ENCODE measurements at places on chromosomes 13 and 19.

- peak; percentile 77 for DNase-seq
Observed at GRCh38 chr13:27362064-27362751, 62.2 kb upstream of the GTF3A start.

- DNase-seq: no peak
Observed at GRCh38 chr19:58554494-58555368, at the start of gene CHMP2A. Gene CHMP2A, minus strand, starts transcription at chr19:58555105. Its CDS starts 893 bp downstream, at chr19:58554212.

- peak; percentile 66 for DNase-seq
Observed at GRCh38 chr13:25114220-25114619, 18.3 kb downstream of the PABPC3 start.

DNA sequence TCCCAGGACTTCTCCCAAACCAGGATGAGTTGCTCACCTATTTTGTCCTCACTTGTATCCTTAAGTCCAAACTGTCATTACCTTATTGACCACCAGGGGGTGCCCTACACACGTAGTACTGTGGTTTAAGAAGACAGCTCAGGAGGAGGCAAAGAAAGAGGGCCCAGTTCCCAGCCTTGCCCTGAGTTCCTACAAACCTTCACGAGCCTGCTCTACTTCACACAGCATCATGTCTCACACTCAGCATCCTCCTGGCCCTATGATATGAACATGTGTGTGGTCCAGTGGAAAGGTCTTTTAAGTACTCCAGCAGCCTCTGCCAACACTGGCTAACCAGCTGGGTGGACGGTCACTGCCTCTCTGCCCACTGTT is 8.1 kb upstream of the ZNF784 start:
- DNase-seq: peak; percentile 94

DNA sequence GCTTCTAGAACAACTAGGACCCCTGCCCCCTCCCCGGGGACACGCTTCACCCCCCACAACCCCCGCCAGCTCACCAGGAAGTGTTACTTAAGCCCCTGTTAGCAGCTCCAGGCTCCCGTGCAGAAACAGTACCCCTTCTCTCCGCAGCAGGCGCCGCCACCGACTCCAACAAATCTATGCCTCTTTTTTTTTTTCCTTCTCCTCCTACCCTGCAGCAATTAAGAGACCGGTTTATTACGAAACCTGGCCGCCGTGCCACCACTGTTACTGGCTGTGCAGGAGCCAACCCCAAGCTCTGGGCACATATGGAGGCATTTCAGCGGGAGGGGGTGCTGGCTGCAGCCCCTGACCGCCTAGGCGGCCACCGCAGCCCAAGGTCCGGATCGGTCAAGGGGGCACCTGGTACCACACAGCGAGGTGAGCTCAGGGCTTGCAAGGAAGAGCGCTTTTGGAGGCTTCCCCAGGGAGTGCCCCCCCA is 2.4 kb downstream of the GADD45B start:
- no peak for DNase-seq

DNA sequence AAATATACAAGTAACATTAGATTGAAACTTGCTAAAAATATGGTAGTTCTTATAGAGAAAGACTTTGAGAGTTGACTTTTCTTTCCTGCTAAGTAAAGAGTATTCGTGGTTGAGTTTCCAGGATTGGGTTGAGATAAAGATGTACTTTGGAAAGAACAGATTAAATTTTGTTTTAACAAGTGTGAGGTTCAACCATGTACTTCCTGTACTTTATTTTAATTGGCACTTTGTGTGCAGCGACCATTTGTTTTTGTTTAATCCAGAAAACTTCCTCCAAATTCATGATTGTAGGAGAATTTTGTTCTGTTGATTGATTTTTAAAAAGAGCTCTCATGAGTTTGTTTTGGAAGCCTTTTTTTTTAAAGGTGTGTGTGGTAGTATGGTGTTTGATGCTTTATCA is 46.9 kb downstream of the PAN3 start:
- DNase-seq: no peak

Measured in NCI-H1417 (cell line).